ENCODE measurements at places on chromosomes 11 and 22. TPM values are rescaled to one million over a fixed set of nuclear protein-coding genes. Genes with fewer than 3 reads are reported as not detected.
A peak's percentile ranks its signal among the peaks of the same experiment; 100 is the strongest.

- no peak for DNase-seq
Measured at GRCh38 chr11:94546162-94546470, 2.4 kb downstream of the FUT4 start.

The C11orf87 gene
- total RNA-seq, result not detected

DNA sequence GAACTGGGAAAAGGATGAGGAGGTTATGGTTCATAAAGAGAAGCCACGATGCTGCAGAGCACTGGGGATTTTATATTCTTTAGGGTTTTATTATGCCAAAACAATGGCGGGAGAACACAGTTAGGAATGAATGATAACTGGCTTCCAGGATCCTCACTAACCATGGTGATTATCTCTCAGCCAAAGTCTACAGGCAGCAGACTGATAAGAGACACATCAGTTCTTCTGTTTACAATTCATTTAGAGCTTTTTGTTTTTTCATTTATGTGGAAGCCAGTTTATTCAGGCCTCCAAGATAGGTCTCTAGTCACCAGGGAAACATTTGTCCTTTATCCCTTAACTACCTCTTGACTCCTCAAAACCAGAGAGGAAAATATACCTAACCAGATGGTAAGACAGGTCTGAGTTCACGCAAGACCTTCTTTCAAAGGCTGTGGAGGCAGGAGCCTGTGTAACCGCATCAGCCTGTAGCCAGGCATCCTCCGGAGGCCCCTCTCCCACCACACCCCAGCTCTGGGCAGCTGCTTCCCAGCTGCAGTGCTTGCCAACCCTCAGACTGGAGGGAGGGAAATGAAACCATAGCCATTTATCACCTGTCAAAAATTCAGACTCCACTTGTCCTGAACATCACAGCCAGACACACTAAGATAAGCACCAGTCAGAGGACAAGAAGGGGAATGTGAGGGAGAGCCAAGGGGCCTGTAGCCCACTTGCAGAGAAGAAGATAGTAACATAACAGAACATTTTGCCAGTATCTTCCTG, 57.2 kb upstream of the FAM181B start:
- DNase-seq, result peak; percentile 28

DNA sequence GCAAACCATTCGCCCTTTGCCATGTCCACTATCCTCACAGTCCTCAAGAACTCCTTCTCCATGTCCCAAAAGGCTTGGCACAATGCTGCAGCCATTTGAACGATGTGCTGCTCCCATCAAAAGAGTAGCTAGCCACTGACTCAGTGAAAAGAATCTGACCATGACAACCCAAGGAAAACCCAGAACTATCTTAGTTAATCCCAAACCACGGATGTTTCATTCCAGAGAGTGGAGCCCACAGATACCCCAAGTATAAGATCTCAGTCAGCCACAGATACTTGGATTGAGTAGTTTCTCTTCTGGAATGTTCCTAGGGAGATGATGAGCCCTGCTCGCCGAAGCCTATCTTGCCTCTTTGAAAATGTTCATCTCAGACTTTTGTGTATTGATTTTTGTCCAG, 176.9 kb downstream of the NAV2 start:
- no peak for DNase-seq

DNA sequence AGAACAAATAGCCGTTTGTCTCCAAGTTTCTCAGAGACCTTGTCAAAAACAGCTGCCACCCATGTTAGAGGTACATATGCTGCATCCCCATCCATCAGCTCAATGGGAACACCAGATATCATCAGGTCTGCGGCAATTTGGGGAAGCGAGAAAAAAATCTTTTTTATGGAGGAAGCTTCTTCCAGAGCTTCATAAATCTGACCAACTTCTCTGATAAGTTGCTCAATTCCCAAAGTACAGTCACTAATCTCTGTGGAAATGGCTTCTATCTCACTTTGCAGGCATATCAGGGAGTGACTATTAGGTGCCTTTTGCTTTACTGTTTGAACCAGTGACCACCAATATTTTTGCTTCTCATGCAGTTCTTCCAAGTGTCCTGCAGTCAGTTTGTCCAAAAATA, 34.3 kb upstream of the MRPL17 start:
- no peak for DNase-seq

The GDPD4 gene
- total RNA-seq, result not detected

The RAB38 gene
- total RNA-seq, result 0.94 TPM

Data from left ventricle myocardium superior (tissue), 1 donor.